ENCODE measurements at places on chromosomes 16 and 17.
A peak's percentile ranks its signal among the peaks of the same experiment; 100 is the strongest.

GRCh38 chr16:75471723-75472633, 7.5 kb upstream of the TMEM170A start:
- DNase-seq, result peak; percentile 22

DNA sequence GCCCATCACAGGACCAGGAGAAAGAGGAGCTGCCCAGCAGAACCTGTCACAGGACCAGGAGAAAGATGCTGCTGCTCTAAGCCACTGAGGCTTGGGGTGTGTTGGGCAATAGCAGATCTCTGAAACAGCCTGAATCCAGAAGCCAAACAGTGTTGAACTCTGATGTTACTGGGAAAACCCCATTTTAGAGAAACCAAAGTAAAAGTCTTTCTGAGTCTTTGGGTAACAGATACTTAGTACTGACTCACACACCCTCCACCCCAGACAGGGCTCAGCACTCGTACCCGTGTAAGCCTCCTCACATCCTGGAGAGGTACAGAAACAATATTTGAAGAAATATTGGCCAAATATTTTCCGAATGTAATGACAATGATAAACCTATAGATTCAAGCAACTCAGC, 82.8 kb upstream of the GNG13 start:
- no peak for DNase-seq

DNA sequence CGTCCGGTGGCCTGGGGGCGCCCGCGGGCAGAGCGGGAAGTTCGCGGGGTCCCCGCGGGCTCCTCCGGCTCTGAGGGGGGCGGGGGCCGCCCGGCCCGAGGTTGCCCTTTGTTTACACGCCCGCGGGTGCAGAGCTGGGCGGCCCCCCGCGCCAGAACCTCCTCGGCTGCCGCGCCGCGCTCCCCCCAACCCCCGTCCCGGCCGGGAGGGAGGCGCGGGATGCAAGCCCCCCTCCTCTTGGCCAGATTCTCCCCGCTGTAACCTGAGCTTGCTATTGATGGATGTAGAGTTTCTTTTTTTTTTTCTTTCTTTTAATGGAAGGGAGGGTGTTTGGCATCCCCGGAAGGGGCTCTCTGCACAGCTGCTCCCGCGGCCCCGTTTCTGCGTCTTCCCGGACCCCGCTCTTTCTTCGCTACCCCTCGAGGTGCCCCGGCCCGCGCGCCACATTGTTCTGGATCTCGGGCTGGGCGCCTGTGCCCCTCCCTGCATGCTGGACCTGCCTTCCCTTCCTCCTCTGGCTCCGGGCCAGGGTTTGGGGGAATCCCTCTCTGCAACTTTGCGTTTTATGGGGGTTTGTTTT, 646 bp downstream of the CBX2 start:
- DNase-seq, result no peak

- DNase-seq, result no peak
Observed at GRCh38 chr17:66737524-66737923, 97.4 kb upstream of the CACNG5 start.

GRCh38 chr17:39164675-39165143, 1.3 kb downstream of the ARL5C start:
- DNase-seq, result peak; percentile 56

DNA sequence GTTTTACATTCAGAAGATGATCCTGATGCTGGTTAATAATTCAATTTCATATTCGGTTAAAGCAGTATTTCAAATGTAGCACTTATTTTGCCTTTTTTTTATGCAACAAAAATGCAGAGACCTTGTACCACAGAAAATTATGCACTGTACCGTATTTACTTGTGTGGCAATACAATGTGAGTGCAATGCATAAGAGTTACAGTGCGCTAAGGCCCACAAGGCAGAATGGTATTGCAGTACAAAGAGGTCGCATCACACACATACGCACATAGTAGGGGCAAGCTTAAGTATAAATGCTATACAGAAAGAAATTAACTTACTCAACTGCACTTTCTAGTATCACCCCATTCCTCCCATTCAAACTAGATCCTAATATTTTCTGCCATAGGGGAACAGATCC, 103.0 kb downstream of the SYCE1L start:
- DNase-seq, result no peak

DNA sequence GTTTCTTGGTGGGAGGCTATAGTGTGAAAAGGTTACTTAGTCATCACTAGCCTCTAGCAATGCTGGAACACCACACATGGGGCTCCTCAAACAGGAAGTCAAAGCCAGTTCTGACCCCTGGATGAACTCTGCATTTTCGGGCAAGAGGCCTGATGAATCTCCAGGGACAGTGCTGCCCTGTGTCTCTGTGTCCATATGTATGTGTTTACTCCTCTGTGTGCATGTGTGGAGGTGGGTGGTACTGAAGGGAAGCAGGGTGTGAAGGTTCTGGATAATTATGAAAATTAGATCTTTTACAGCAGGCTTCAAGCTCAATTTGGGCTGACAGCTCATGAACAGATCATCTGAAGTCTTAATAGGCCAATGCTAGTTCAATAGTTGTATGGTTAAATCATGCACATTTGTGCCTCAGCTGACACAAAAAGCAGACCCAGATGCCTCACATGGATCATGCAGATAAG, 133.6 kb downstream of the SNX11 start:
- DNase-seq, result no peak

DNA sequence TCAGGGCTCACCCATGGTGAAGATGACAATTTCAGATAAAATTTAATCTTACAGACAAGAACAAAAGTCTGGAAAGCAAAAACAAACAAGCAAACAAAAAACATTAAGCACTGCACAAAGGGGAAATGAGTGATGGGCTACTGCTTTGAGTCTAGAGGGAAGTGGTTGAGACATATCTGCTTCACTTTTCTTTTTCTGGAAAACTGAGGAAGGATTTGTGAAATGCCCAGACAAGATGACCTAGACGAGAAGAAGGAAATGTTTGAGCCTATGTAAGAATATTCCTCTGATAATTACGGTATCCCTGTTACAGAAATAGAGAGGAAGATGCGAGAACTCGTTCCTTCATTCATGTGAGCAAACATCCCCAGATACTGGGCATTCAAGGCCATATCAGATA, 11.5 kb upstream of the HYDIN start:
- DNase-seq, result no peak

GRCh38 chr17:38915639-38915995, 9.8 kb upstream of the LASP1NB start:
- no peak for DNase-seq

DNA sequence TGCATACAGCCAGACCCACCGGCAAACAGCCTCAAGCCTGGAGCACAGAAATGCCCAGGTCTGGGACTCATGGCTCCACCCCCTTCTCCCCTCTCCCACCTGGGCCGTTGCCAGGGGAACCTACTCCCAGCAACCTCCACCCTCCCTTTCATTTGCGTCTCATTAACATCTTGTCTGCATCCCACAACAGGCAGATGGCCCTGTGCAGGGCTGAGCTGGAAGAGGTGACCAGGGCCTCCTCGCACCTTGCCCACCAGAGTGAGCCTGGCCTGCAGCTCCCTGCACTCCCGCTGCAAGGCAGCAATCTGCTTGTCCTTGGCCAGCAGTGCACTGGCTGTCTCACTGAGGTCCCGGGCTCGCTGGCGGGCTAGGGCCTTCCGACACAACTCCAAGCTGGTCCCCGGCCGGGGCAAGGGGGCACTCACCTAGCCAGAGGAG, 3.3 kb downstream of the TSPOAP1 start:
- peak; percentile 18 for DNase-seq

- no peak for DNase-seq
Observed at GRCh38 chr16:27346819-27347218, 33.0 kb downstream of the IL4R start.

Measured in activated CD4-positive, alpha-beta T cell treated with anti-CD3 and anti-CD28 coated beads for 1 hour (primary cell).